ENCODE measurements at places on chromosomes 7 and 10.

- no peak for DNase-seq
Measured at GRCh38 chr10:5508161-5508604, 8.8 kb upstream of the CALML5 start.

DNA sequence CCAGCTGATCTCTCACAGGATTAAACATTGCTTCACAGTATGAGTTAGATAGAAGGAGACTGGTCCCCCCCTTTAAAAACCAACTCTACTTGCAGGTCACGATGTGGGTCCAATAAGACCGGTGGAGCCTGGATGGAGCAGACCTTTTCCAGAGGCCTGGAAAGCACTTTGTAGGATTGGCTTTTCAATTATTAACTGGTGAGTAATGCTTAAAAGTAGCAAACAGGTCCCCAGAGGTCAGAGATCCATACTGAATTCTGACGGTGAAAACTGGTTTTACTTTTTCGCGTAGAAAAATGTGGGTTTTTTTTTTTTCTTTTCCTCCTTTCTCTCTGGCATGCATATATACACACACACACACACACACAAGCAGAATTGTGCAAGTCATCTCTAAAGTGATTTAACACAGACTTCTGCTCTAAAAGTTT, 74.9 kb upstream of the OGDHL start:
- no peak for DNase-seq

DNA sequence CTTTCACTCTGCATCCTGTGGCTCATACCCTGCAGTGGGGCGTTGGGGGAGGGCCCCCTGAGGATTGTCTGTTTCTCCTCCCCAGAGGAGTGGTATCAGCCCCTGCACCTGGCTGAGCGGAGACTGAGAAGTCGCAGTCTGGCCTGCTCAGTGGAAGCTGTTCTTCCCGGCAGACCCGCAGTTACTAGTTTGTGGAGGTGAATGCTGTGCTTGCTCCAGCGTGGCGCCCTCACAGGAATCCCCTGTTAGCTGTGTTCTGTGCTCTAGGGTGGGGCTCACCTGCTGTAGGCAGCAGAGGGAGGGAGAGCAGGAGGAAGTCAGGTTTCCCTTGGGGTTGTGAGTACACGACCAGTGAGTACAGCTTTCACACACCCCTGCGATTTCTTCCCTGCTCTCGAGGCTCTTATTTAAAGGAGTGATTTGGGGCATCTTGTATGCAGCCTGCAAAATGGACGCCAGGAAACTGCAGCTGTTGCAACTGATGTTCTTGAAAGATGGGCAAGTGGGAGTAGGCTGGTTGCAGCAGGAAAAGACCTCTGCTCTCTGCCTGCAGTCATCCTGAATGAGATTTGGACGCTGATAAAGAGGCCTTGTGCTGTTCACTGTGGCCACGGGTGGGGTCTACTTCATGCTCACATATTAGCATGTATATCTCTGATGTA, 66.4 kb downstream of the HK1 start:
- DNase-seq: no peak

GRCh38 chr7:81846398-81846797, 76.6 kb upstream of the HGF start:
- no peak for DNase-seq

GRCh38 chr10:132488231-132488821, 49.3 kb upstream of the INPP5A start:
- no peak for DNase-seq

DNA sequence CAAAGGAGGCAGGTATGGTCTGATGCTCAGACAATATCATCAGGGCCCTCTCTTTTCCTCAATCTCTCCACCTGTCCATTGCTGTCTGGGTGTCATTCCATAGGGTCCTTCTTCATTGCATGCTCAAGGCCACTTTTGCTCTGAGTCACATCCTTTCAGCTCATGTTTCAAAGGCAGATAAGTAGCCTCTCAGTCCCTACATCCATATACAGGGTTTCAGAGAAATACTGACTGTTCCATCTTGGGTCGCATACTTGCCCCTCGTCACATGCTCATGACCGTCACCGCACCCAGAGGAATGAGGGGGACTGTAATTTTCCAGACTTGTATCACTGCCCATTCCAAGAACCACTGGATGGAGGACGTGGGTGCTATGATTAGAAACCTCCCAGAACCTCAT, 93.4 kb downstream of the FAM107B start:
- DNase-seq: no peak

- DNase-seq: no peak
Measured at GRCh38 chr7:46927131-46927810, 654.6 kb downstream of the TNS3 start.
